ENCODE measurements at places on chromosomes 3 and 15. TPM values are rescaled to one million over a fixed set of nuclear protein-coding genes. Genes with fewer than 3 reads are reported as not detected.

DNA sequence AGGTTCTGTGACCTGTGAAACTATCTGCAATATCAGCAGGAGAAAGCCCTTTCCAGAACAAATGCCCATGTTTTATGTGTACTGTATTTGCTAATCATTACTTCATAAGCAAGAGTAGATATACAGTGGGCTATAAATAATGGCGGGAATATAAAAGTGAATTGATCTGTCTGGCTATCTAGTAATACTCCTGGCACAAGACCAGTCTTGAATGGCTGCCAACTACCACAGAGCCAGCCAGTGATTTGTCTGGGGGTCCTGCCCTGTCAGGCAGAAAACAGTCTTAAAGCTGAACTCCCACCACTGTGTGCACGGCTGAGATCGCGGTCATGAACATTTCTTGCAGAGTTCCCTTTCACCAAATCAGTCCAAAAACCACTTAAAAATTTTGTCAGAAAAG lies 176.3 kb downstream of the MEIS2 start:
- no peaks in the 10 kb centered on the region for H3K27me3 ChIP-seq

DNA sequence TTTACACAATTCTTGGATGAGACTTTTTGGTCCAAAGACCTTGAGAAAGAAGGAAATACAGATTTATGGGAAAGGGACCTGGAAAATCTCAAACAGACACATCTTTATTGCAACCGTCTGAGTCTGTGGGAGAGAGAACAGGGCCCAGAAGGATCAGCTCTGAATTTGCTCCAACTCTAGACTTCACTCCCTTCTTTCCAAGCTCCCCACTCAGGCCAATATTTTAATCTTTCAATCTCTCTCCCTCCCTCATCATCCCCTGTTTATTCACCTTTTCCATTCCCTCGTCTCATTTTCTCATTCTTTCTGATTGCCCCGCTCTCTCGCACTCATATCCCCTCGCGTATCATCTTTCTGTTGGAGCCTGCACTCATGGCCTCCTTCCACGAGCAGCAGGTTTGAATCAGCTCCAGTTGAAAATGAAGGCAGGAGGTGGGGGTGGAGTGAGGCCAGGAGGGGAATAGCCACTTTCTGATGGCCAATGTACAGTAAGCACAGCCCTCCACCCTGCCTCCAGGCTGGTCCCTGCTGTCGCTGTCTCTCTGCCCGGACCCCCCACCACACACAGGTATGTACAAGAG lies 63.6 kb upstream of the BOC start:
- no peak overlapping the region for H3K4me3 ChIP-seq
- H3K36me3 ChIP-seq = no peaks in the 10 kb centered on the region
- no peaks in the 10 kb centered on the region for H3K27me3 ChIP-seq
- H3K27ac ChIP-seq = no peak overlapping the region
- DNase-seq = no peak
- no peaks in the 10 kb centered on the region for H3K4me1 ChIP-seq

DNA sequence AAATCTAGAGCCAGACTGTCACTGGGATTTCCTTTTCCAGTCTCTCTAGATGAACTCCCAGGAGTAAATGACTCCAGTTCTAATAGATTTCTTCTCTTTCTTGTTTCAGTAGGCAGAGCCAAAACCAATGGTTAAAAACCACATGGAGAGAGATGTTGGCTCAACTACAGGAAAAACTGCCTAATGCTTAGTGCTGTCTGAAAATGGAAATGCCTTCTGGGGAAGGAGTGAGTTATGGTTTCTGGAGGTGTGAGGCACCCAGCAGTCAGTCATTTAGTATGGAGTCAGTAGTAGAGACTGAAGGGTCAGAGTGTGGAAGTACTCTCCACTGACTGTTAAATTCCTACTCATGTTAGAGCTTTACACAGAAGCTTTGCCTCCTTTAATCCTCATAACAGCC lies 136.7 kb downstream of the CCNL1 start:
- no peak overlapping the region for H3K27ac ChIP-seq
- no peaks in the 10 kb centered on the region for H3K27me3 ChIP-seq
- no peak overlapping the region for H3K4me3 ChIP-seq
- H3K36me3 ChIP-seq = no peaks in the 10 kb centered on the region
- no peak for DNase-seq

DNA sequence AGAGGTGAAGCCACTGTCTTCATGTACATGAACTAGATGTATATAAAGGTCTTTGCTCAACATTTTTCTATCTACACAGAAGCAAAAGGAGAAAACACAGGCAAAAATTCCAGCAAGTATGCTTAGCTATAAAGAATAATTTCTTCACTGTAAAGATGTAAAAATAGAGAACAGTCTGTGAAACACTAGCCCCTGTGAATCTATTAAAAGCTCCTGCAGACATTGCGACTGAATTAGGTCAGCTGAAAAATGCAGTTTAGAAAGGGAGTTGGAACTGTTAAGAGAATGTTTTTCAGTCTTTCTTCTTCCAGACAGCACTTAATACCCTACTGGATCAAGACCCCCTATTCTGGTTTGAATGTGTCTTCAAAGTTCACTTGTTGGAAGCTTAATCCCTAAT lies 291.5 kb downstream of the KBTBD8 start:
- no peak overlapping the region for H3K4me3 ChIP-seq
- no peak overlapping the region for H3K27ac ChIP-seq
- H3K27me3 ChIP-seq = no peaks in the 10 kb centered on the region
- DNase-seq = no peak

RETNLB gene
- polyA plus RNA-seq = not detected

TMEM108 gene
- polyA plus RNA-seq = not detected

TPRG1 gene
- polyA plus RNA-seq = 30.5 TPM

ZBTB47 gene
- polyA plus RNA-seq = not detected

Data from CD8-positive, alpha-beta memory T cell (primary cell).